Smooth muscle cell of bladder (primary cell): ENCODE measurements at places on chromosomes 12 and 14. TPM values are rescaled to one million over a fixed set of nuclear protein-coding genes. Genes with fewer than 3 reads are reported as not detected.

CCDC38 gene
- not detected in 2 replicates for total RNA-seq

STAC3 gene
- total RNA-seq, result 0.14 and 0.37 TPM in 2 replicates

PEX5 gene
- 29.7 and 32.4 TPM in 2 replicates for total RNA-seq

HSPA2 gene
- 19.9 and 24.7 TPM in 2 replicates for total RNA-seq

GNG2 gene
- total RNA-seq, result 10.8 and 16.8 TPM in 2 replicates

CCDC177 gene
- under 0.01 TPM in 2 replicates for total RNA-seq

PLEKHD1 gene
- under 0.01 and 0.09 TPM in 2 replicates for total RNA-seq

RAD9B gene
- total RNA-seq, result 0.14 and 0.46 TPM in 2 replicates

TMCC3 gene
- total RNA-seq, result 0.71 and 1.4 TPM in 2 replicates

TAS2R8 gene
- not detected in 2 replicates for total RNA-seq

IL23A gene
- not detected in 2 replicates for total RNA-seq

ART4 gene
- total RNA-seq, result under 0.01 TPM in 2 replicates

TMBIM4 gene
- total RNA-seq, result 63.9 and 65.8 TPM in 2 replicates

PAN2 gene
- total RNA-seq, result 17.8 and 24.4 TPM in 2 replicates

SLCO1B1 gene
- not detected in 2 replicates for total RNA-seq

SRRM4 gene
- total RNA-seq, result under 0.01 TPM in 2 replicates

MGP gene
- 8.0 and 15.5 TPM in 2 replicates for total RNA-seq

CAND1 gene
- 102 and 151 TPM in 2 replicates for total RNA-seq

ASCL1 gene
- total RNA-seq, result not detected in 2 replicates

MFAP5 gene
- total RNA-seq, result 20.3 and 95.2 TPM in 2 replicates

NFATC4 gene
- total RNA-seq, result 48.2 and 66.7 TPM in 2 replicates

HOXC9 gene
- 0.28 and 0.57 TPM in 2 replicates for total RNA-seq

EPYC gene
- 0.09 TPM in 1 of 2 replicates, not detected in the other for total RNA-seq

TRPV4 gene
- 1.6 and 2.6 TPM in 2 replicates for total RNA-seq

KRT85 gene
- total RNA-seq, result not detected in 2 replicates

ITGB7 gene
- 0.14 and 0.37 TPM in 2 replicates for total RNA-seq

PPP4R4 gene
- total RNA-seq, result 1.7 and 4.1 TPM in 2 replicates

LRRC9 gene
- total RNA-seq, result not detected in 2 replicates

CEBPE gene
- not detected in 2 replicates for total RNA-seq

BRF1 gene
- 32.6 and 34.5 TPM in 2 replicates for total RNA-seq

BCL2L14 gene
- total RNA-seq, result not detected in 2 replicates

PMEL gene
- total RNA-seq, result 0.28 and 0.71 TPM in 2 replicates

FOXN4 gene
- not detected in 2 replicates for total RNA-seq

PTGR2 gene
- 4.3 and 4.4 TPM in 2 replicates for total RNA-seq

PLEKHH1 gene
- 0.14 and 0.18 TPM in 2 replicates for total RNA-seq

LIN52 gene
- 7.0 and 9.8 TPM in 2 replicates for total RNA-seq

ENDOU gene
- not detected in 2 replicates for total RNA-seq

KRT2 gene
- total RNA-seq, result not detected in 2 replicates

SSTR1 gene
- total RNA-seq, result 3.0 and 5.2 TPM in 2 replicates

PTCSC3 gene
- not detected in 2 replicates for total RNA-seq

GPR84 gene
- total RNA-seq, result 0.09 TPM in 1 of 2 replicates, not detected in the other
